Epithelial cell of esophagus (primary cell): ENCODE measurements at places on chromosomes 6 and 20.

DNA sequence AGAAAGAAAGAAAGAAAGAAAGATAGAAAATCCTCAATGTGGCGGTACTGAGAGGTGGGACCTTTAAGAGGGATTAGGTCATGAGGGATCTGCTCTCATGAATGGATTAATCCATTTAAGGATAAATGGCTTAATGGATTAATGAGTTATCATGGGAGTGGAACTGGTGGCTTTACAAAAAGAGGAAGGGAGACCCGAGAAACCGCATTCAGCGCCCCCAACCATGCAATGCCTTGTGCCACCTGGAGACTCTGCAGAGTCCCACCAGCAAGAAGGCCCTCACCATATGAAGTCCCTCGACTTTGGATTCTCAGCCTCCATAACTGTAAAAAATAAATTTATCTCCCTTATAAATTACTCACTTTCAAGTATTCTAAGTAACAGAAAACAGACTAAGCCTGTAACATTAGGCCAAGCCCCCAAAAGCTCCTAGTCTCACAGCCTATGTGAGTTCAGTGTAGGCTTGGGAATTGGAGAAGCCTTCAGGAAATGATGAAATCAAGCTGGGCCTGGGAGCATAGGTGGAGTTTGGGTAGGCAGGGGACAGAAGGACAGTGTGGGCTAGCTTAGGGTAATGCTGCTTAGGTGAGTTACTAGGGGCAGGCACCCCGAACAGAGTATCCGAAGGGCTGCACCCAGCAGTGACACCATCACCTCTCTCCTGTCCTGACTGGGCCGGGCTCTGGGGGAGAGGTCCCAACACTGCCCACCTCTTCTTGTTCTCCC lies 36.2 kb upstream of the RNF24 start:
- no peak for DNase-seq

GRCh38 chr20:58755062-58755697 lies 62.6 kb downstream of the NPEPL1 start:
- no peak for DNase-seq

DNA sequence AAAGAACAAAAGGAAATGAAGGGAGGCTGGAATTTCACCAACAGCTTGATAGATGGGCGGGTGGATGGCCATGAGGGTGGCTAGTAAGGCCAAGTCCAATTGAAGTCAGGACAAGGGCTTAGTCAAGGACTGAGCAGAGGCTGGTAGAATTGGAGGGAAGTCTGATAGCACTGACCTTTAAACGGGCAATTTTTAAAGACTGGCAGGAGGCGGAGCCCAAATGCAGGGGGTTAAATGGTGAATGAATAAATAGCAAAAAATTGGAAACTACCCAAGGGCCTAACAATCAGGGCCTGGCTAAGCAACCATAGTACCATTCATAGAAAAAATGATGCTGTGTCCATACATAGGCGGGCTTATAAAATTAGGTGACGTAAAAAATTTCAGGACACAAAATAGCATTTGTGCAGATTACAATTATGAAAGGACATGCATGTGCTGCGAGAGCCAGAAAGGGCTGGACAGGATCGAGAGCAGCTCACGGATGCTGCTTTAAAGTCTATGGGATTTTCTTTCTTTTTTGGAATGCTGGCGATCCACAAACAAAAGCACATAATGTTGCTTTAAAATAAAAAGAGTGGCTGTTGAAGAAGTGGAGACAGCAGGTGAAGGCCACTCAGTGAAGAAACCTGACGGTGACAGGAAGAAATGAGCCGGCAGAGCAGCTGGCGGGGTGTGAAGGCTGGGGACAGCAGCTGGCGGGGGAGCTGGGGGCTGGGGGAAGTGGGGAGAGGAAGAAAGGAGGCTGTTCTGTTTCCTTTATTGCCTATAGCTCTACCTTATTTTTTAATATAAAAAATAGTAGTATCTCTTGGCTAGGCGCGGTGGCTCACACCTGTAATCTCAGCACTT lies 42.8 kb upstream of the TAF8 start:
- DNase-seq: no peak

GRCh38 chr6:112015725-112016124 lies 38.2 kb upstream of the CCN6 start:
- DNase-seq: peak; percentile 36

- no peak for DNase-seq
Observed at GRCh38 chr6:24140591-24140990, 14.6 kb downstream of the NRSN1 start.

GRCh38 chr20:33552519-33552918 lies 62.6 kb downstream of the CBFA2T2 start:
- no peak for DNase-seq

DNA sequence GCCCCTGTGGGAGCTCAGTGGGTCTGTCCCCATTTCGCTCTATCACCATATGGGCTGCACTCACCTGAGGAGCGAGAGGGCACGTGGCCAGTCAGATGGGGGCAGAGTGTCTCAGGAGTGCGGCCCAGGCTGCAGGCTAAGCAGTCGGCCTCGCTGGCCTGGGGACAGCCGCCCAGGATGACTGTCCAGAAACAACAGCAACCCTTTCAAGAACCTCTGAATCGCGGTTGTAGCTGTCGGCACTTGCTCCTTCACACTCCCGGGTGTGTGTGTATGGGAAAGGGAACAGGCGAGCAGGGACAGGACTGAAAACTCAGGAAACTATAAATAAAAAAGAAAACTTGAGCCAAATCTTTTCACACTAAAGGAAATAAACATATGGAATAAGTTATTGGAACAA lies 63.1 kb downstream of the TFAP2A start:
- peak; percentile 34 for DNase-seq

- peak; percentile 71 for DNase-seq
Observed at GRCh38 chr6:22421198-22421597, 124.4 kb upstream of the PRL start.

- no peak for DNase-seq
Observed at GRCh38 chr6:56689114-56689513, 46.4 kb upstream of the DST start.

DNA sequence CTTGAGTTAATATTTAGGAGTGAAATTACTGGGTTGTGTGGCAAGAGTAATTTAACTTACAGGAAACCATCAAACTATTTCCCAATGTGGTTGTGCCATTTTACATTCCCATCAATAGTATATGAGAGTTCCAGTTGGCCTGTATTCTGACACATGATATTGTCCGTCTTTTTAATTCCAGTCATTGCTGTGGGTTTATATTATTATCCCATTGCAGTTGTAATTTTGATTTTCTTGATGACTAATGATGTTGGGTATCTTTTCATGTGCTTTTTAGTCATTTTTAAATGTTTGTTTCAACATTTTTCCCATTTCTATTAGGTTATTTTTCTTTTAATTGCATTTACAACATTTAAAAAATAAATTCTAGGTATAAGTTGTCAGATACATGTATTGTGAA lies 614.0 kb downstream of the UTRN start:
- DNase-seq: no peak

DNA sequence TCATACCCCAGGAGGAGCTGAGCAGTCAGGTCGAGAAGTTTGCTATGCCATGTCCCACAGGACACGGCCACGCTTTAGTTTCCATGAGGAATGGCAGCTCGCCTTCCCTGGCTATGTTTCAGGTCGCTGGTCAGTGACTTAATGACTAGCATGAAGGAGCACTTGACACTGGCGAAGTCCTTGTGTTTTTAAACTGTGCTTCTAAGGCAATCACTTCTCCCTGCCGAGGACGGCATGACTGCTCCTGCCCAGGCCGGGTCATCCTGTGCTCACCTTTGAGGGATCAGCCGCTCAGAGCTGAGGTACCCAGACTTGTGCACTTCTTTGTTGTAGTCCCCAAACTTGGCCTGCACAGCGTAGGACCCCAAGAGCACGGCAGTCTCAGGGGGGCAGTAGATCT lies 34.1 kb downstream of the EZR start:
- no peak for DNase-seq

GRCh38 chr20:46182276-46183200 lies 64.4 kb downstream of the CD40 start:
- no peak for DNase-seq

DNA sequence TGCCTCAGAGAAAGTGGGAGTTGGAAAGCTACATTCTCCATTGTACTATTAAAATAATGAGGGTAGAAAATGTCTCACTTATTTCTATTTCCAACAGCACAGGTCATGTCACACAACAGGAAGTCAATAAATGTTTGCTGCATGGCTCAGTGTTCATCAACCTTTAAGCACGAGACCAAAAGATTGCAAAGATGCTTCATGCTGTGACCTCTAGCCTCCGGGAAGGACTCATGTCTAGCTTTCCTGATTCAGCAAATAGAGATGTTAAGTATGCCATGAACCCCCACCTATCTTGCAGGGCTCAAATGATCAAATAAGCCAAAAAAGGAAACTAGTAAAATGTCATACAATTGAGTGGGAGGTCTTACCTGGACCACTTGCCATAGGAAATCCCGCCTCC lies 57.4 kb downstream of the NCOA6 start:
- DNase-seq: no peak

- no peak for DNase-seq
Observed at GRCh38 chr6:113825781-113826180, 31.4 kb upstream of the MARCKS start.

DNA sequence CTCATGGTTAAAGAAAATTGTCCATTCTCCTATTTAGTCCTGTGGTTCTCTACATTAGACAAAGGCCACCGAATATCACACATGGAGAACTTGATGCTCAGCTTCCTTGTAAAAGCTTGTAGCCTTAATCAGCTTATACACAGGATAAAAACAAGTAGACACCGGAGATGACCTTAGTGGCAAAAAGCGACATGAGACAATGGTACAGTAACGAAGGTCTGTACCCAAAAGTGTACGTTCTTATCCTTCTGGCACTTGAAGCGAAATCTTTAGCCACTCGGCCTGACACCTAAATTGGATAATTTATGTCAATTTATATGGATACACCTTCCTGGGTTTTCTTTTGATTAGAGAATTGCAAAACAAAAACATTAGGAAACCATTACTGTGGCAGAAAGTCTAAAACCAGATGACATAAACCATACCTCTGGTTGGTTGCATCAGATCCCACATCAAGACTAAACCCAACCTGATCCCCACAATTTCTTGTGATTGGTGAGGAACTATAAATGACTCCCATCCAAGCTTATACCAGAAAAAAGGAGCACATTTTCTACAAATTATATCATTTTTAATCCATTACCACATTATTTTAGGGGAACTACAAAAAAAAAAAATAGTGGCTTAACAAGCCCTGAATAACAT lies 6.1 kb downstream of the RBM39 start:
- DNase-seq: no peak

GRCh38 chr20:51687108-51687507 lies 81.1 kb downstream of the ATP9A start:
- peak; percentile 72 for DNase-seq

DNA sequence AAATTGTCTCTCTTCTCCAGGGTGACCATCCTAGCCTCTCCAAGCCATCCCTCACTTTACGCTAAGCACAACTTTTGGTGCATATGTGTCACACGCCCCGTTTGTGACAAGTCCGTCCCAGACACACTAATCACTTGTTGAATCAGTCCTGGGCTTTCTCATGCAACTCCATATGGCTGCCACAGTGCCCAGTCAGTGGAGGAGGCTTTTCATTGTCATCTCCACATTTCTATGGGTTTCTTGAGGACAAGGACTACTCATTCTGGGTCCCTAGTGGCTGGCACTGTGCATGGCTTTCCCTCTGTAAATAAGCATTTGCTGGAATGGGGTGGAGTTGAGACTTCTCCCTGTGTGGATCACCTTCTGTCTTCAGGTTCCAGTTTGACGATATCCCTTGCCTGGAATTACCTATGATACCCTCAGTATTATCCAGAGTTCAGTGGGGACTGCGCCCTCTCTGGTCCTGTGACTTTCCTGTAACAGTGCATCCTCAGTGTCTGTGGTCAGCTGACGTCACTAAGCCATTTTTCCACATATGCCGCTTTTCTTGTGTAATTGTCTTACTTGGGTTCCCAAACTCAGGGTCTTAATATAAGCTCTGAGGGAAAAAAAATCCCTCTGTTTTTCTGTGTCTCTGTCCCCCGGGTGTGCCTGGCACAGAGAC lies 59.8 kb upstream of the MYL9 start:
- DNase-seq: no peak

- no peak for DNase-seq
Observed at GRCh38 chr6:167758309-167759023, 68.2 kb upstream of the AFDN start.

- DNase-seq: no peak
Observed at GRCh38 chr6:31794866-31795615, 511 bp downstream of the VARS1 start.

GRCh38 chr6:71396410-71396801 lies 107.8 kb downstream of the OGFRL1 start:
- no peak for DNase-seq

GRCh38 chr6:130138116-130138908 lies 84.4 kb downstream of the SAMD3 start:
- no peak for DNase-seq
